Pons (tissue), 1 donor: ENCODE measurements at places on chromosomes 7 and 10.

GRCh38 chr7:108284349-108285002 is 154.3 kb upstream of the LAMB4 start:
- no peak for DNase-seq

DNA sequence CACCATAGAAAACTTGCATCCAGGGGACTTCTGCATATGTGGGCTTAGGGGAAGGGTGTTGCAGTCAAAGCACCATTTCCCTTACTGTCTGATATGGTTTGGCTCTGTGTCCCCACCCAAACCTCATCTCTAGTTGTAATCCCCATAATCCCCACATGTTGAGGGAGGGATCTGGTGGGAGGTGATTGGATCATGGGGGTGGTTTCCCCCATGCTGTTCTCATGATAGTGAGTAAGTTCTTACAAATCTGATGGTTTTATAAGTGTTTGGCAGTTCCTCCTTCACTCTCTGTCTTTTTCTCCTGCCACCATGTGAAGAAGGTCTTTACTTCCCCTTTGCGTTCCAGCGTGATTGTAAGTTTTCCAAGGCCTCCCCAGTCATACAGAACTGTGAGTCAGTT is 177.4 kb downstream of the ADK start:
- DNase-seq: peak; percentile 15

DNA sequence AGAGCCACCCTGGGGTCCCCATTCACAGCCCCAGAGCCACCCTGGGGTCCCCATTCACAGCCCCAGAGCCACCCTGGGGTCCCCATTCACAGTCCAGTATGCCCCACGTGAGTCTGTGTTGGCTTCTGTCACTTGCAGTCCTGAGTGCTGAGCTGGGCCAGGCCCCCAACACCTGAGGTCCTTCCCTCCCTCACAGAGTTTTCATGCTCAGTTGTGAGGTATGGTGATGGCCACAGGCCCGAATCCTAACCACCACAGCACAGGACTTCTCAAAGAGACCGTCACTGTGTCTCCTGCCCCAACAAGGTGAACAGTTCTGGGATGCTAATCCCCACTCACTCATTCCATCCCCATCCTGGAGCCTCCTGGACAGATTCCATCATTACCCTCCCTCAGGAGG is 239.2 kb downstream of the PTPRN2 start:
- DNase-seq: no peak

- no peak for DNase-seq
Measured at GRCh38 chr10:117685431-117685830, 142.9 kb downstream of the EMX2 start.

GRCh38 chr7:2872296-2872874 is 28.3 kb upstream of the GNA12 start:
- DNase-seq: no peak

DNA sequence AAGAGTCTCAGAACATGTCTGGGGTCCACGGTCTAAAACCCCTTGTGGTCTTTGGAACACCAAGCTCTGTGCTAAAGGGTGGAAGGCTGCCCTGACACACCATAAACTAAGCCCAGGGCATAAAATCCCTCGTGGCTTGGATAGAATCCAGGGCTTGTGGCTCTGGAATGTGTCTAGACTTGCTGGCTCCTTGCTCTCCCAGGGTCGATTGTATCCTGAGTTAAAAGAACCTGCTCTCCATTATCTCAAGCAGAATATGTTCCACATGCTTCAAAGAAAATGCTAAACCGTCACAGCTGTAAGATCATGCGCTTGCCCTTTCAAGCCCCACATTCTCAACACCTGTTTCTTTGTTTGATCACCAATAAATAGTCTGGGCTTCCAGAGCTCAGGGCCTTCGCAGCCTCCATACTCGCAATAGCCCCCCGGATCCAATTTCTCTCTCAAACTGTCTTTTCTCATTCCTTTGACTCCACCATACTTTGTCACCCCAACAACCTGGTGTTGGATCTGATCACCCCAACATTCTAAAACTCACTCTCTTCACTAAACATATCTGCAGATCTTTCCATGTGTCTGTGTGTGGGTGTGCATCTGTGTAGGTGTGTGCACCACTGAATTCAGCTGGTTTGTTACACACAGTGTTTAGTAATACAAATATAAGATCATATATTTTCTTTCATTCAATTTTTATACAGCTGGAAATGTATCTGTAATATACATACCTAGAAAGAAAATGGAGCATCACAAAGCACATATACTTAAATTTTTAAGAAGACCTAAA is 238.5 kb downstream of the ZMYND11 start:
- DNase-seq: no peak

DNA sequence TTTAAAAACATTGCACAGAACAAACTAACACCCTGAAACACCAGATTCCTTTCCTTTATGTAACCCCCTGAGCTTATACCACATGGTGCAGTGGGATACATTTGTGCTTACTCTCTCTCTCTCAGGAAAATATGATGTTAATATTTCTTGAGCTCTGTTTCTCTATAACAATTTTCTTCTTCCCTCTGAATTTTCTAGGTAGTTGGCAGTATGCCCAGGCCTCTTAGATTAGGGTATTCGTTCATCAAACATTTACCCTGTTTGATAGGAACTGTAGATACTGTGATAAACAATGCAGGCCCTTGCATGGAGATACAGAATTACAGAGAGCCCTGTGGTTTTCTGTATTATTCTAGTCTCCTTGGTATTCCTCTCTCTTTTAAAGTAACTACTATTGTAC is 567.8 kb downstream of the IPMK start:
- DNase-seq: no peak

DNA sequence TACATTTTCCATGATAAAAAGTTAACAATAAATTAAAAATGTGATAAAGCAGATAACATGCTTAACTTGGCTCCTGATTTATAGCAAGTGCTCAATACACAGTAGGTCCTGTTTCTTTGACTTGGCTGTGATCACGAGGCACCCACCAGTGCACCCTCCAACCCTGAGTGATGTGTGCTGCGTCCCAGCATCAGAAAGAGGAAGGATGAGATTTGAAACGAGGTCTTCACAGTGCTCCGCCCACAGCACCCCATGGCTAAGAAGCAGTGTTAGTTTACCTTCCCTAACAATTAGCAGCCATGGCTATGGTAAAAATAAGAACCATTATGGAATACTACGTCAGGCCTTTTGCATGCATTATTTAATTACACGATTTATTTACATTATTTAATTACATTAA is 292.0 kb upstream of the ZMIZ1 start:
- DNase-seq: peak; percentile 73

DNA sequence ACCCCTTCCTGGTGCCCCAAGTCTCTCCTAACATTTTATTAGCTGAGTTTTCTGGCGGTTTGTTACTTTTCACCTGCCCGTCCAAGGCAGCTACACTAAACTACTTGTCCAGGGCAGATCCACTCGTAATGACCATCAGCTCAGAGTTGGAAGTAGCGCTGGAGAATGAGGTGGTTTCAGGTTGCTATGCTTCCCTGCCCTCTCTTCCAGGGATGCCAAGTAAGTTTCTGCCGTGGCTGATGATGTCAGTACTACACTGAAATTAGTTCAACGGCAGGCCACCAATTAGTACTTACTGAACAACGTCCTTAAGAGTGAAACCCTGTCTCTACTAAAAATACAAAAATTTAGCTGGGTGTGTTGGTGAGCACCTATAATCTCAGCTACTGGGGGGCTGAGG is 55.2 kb downstream of the DIP2C start:
- DNase-seq: no peak

DNA sequence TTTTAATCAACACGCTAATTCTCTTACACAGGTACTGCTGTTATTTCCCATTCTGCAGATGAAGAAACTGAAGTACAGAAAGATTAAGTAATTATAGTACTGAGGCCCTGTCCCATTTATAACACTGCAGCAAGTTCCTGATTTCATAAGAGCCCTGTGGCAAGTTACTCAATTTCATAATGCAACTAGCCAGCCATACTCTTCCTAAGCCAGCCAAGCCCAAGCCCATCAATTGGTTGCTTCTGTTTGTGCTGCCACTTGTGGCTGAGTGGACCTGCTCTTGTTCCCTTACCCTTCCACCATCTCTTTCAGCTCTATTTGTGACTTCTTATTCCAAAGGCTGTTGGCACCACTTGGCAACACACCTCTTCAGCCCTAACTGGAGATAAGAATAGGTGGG is 19.7 kb upstream of the PRPF18 start:
- DNase-seq: no peak

GRCh38 chr10:88088441-88089340 is 225.3 kb downstream of the PTEN start:
- no peak for DNase-seq

GRCh38 chr10:118742032-118742431 is 12.7 kb downstream of the CACUL1 start:
- no peak for DNase-seq

GRCh38 chr7:154990964-154991540 is 11.9 kb downstream of the PAXIP1 start:
- no peak for DNase-seq

DNA sequence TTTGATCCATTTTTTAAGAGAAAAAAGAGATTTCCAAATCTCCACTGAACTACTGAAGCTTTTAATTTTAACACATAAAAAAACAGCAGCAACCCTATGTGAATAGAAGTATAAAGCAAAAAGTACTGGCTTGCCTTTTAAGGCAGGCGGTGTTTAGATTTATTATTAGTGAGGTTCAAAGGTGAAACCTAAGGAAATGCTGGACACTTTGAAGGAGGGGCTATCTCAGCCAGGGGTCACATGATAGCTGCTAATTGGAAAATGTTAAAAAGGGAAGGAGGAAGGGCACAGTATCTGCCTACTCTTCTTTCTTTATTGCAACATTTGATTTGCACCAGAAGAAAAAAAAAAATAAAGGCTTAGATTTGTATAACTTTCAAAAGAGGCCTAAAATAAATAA is 183.8 kb downstream of the SKAP2 start:
- DNase-seq: no peak

GRCh38 chr7:37006764-37007163 is 282.5 kb upstream of the AOAH start:
- DNase-seq: no peak

- no peak for DNase-seq
Measured at GRCh38 chr7:152149363-152149762, 123.9 kb downstream of the GALNT11 start.
